ENCODE measurements at places on chromosomes 16 and 17.

- no peak for DNase-seq
These were observed 249.3 kb downstream of the CEP112 start for GRCh38 chr17:65942592-65942991.

GRCh38 chr17:2227025-2227699, 76.4 kb downstream of the SMG6 start:
- DNase-seq = no peak

GRCh38 chr17:81365148-81365600, 30.1 kb upstream of the BAHCC1 start:
- DNase-seq = no peak

DNA sequence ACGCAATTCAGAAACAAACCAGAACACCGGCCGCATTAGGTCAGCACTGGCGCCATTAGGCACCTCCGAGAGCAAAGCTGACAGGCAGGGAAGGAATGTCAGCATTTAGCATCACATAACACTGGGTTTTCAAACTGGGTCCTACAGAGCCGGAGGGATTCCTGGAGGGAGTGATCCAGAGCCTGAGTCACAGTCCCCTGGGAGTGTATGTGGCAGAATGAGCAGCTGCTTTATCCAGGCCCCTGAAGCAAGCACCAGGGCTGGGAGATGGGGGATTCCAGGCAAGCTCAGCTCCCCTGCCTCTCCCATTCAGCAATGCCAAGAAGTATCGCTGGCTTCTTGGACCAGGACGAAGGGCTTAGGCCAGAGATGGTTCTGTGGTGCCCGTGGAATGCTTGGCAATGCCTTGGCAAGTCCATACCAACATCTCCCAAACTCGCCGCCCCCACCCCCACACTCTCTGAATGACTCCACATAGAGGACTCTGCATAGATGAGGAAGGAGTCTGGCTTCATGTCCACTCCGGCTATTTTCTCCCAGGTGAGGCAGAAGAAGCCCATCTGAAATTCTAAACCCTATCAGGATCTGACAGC, 20.4 kb downstream of the GAS7 start:
- peak; percentile 20 for DNase-seq

DNA sequence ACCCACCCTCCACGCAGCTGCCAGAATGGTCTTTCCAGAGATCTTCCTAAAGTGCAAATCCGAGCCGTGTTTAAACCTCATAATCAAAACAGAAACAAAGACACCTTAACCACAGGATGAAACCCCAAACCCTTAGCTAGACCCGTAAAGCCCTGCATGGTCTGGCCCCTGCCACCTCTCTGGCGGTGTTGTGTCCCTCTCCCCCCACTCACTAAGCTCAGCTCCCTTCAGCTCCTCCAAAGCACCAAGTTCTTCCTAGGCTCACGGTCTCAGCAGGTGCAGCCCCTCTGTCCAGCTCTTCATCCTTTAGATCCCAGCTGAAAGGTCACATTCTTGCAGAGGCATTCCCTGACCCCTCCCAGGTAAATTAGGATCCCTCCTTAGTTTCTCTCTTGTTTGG, 4.4 kb upstream of the NXPH3 start:
- DNase-seq = no peak

GRCh38 chr17:15231851-15232516, 33.1 kb downstream of the PMP22 start:
- no peak for DNase-seq

GRCh38 chr17:12637745-12638651, 27.7 kb upstream of the MYOCD start:
- no peak for DNase-seq

GRCh38 chr16:85452364-85453193, 160.5 kb upstream of the GSE1 start:
- DNase-seq = no peak

DNA sequence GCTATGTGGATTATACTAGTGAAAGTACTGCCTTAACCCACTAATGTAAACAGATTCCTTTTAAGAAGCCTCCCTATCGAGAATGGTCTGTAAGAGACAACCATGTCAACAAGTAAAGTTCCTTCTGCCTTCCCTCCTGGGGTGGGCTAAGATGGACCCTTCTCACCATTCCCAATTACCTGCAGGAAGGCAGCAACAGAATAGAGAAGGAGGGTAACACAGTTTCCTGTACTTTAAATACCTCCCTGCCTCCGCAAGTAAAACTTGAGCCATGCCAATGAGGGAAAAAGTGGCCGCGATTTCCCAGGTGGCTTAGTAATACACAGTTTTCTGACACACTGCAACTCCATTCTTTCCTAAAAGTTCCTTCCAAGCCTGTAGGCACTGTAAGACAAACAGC, 45.2 kb downstream of the TOX3 start:
- DNase-seq = no peak

Data from urothelium cell line (cell line).